CD4-positive, alpha-beta T cell treated with Interleukin-17A for 1 hour (primary cell): ENCODE measurements at places on chromosomes 6 and 20.

- no peak for DNase-seq
Observed at GRCh38 chr6:124868481-124868880, 93.8 kb upstream of the RNF217 start.

DNA sequence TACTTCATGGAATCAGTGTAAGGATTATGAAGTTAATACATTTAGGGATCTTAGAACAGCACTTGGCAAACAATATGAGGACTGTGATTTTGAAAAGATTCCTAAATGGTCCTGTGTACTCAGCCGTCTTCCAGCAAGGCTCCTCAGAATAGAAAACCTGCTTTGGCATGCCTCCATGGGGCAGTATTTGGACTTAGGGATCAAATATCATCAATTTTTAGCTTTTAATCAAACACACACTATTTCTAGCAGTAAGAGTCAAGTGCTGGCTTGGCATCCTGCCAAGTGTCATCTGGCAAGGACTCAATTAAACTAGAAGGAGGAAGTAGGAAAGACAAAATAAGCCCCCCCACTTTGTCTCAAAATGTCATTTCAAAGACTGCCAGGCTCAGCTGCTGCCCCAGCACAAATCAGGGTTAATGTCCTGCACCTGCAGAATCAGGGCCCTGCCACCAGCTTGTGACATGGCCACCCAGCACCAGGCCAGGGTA, 40.8 kb downstream of the IYD start:
- no peak for DNase-seq

GRCh38 chr6:43644940-43645612, at the start of gene RSPH9:
Gene RSPH9 (plus strand): TSS chr6:43645036. CDS start chr6:43645099, 63 bp downstream.
- peak; percentile 79 for DNase-seq

DNA sequence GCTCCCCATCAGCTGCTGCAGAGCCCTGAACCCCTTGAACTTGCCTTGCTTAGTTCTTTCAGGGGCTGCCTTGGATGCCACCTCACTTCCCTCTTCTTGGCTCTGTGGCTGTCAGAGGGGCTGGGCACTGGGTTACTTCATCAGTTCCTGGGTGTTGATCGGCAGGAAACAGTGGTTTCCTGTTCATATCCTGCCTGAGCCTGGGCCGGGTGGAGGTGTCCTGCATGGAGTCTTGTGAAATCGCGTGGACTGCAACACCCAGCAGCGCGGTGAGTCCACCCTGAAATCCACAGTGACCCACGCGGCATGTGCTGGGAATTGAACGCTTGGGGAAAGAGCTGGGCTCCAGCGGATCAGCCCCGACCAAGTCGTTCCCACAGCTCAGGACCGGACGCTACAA, 97.5 kb downstream of the CDH26 start:
- peak; percentile 70 for DNase-seq

GRCh38 chr6:132872923-132873322, 58.6 kb downstream of the RPS12 start:
- no peak for DNase-seq

DNA sequence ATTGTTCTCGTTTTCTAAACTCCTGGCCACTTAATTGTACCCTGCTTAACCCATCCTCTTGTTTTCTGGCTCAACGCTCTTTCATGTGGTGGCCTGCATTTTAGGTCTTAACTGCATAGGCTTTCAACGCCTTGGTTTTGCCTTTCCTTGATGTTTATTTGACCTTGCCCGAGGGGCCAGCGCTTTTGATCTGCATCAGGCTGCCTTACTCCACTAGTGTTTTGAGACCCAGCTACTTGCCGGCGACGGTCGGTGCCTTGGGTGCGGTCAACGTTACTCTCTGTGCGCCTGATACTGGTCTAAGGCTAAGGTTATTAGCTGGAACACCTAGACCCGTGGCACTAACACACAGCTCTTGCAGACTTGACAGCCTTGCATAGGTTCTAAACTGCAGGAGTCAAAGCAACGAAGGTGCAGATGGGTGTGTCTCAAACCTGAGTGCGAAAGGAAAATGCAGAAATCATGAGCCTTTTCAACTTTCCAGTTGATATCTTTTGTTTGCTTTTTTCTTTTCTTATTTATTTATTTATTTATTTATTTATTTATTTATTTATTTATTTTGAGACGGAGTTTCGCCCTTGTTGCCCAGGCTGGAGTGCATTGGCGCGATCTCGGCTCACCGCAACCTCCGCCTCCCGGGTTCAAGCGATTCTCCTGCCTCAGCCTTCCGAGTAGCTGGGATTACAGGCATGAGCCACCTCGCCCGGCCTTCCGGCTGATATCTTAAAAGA, 138.8 kb downstream of the HFE start:
- DNase-seq, result no peak

- no peak for DNase-seq
Observed at GRCh38 chr6:11890209-11890608, 111.6 kb upstream of the ADTRP start.
